NCI-H1105 (cell line): ENCODE measurements at places on chromosomes 13 and 19.

- DNase-seq, result peak; percentile 5
Observed at GRCh38 chr19:1847684-1848398, 442 bp downstream of the REXO1 start.

GRCh38 chr13:109135018-109135417 is 505.6 kb downstream of the MYO16 start:
- DNase-seq, result no peak

- no peak for DNase-seq
Observed at GRCh38 chr13:26095846-26096610, 44.2 kb upstream of the SHISA2 start.

GRCh38 chr19:3710265-3710812 is 2.2 kb downstream of the TJP3 start:
- DNase-seq, result peak; percentile 40

- DNase-seq, result no peak
Observed at GRCh38 chr13:95708391-95708774, 31.4 kb downstream of the DNAJC3 start.

GRCh38 chr13:24151864-24152263 is 8.7 kb upstream of the SPATA13 start:
- no peak for DNase-seq

DNA sequence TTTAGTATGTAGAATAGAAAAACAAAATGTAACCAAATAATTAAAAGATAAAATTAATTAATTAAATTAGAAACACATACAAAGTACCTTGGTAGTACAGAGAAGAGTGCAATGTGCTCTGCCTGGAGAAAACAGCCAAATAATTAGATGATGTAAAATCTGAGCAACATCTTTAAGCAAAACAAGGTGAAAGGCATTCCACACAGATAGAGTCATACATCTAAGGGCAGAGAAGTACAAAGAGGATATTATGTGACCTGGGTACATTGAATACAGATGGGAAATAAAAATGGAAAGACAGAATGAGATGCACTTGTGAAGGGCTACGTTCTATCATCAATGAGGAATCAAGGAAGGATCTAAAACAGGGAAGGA is 25.2 kb upstream of the FNDC3A start:
- no peak for DNase-seq

DNA sequence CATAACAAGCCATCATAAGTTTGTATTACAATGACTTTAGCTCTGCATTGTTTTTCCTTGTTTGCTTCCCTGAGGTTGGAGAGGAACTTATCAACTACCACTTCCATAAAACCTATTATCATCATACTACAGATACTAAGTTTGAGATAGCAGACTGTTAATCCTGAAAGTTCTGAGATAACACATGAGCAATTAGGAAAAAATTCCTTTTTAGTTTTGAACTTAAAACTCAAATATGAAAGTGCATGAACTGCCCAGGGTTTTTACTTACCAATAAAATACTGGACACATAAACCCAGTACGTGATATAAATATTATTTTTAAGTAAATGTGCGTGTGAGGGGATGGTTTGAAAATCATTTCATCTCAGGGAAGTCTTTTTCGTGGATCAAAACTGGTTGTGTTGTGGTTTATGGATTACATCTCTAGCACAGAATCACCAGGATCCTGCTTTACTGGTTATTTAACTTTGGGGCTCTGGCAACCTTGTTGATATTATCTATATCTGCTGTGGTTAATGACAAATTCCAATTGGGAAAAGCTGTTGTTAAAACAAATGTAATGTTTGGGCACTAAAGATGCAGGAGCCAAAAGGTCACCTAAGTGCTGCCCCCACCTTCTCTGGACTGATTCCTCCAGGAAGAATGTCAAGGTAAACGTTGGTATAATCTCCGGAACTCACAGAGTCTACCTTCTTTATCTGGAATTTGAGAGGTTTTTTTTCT is 12.4 kb downstream of the CDX2 start:
- no peak for DNase-seq

- DNase-seq, result peak; percentile 5
Observed at GRCh38 chr13:32752997-32753606, 166.8 kb downstream of the PDS5B start.

DNA sequence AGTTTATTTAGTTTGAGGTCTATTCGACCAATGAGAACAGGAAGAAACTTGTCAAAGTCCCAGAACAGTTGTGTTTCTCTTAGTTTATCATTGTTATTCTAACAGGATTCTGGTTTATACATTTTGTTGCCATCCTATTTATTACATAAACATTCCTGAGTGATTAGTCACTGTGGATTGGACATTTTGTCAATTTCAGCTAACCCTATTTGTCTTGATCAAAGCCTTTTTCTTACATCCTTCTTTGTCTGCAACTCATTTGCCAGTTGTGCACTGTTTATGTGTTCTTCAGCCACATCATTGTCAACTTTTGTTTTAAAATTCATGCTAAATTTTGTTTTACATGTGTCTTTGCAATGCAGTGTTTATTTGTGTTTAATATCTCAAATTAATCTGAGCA is 886.0 kb upstream of the SLC10A2 start:
- no peak for DNase-seq

DNA sequence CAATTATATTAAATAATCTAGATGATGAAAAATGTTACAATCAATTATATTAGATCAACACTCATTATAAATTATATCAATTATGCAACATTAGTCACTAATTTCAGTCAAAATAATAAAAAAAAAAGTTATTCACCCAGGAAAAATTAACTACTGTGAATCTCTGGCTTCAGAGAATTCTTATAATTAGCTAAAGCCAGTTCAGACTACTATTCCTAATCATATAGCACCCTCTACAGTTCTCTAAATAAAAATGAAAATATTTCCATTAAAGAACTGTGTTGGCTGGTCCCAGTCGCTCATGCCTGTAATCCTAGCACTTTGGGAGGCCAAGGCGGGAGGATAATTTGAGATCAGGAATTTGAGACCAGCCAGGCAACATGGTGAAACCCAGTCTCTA is 33.0 kb downstream of the XPO4 start:
- no peak for DNase-seq
